HFFc6 (cell line): ENCODE measurements at places on chromosomes 6 and 20. TPM values are rescaled to one million over a fixed set of nuclear protein-coding genes. Genes with fewer than 3 reads are reported as not detected.

- DNase-seq: no peak
Observed at GRCh38 chr20:17226410-17227218, at the start of gene PCSK2. TSS of gene PCSK2 (plus strand) at chr20:17227040. CDS start at chr20:17227306, 266 bp downstream.

DNA sequence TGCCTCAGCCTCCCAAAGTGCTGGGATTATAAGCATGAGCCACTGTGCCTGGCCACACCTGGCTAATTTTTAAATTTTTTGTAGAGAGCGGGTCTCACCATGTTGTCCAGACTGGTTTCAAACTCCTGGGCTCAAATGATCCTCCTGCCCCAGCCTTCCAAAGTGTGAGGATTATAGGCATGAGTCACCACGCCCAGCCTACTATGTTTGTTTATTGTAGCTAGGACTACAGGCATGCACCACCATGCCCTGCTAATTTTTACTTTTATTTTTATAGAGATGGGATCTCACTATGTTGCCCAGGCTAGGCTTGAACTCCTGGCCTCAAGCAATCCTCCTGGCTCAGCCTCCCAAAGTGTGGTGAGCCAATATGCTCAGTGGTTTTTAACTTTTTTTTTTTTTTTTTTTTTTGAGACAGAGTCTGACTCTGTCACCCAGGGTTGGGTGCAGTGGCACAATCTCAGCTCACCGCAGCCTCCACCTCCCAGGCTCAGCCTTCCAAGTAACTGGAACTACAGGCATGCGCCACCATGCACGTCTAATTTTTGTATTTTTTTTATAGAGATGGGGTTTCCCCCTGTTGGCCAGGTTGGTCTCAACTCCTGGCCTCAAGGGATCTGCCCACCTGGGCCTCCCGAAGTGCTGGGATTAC is 12.0 kb upstream of the DDX43 start:
- DNase-seq: peak; percentile 45

DNA sequence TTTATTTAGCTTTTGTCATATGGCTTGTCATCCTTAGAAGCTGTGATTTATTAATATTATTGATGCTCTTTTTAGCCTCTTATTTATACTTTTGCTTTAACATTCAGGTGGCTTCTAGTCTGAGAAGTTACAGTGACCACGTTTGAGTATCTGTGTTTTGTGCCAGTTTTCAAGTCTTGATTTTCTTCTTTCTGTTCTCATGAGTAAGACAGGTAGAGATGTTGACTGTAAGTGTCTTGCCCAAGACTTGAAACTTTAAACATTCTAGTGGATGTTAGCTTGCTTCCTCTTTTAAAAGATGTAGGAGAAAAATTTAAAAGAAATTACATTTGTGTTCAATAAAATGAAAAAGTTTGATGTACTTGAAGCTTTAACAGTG is 122.6 kb downstream of the LRRC1 start:
- DNase-seq: no peak

PLEKHG1 gene
- 0.21 TPM in 1 of 3 replicates, not detected in the others for total RNA-seq

PCSK2 gene
- not detected in 3 replicates for total RNA-seq
